Erythroblast (primary cell): ENCODE measurements at places on chromosomes 16 and 17.

- no peak for DNase-seq
These were observed 54.8 kb downstream of the CRISPLD2 start for GRCh38 chr16:84874553-84874952.

GRCh38 chr16:11179574-11179973, 76.4 kb downstream of the SOCS1 start:
- no peak for DNase-seq

- no peak for DNase-seq
These were observed 21.9 kb downstream of the ELAC2 start for GRCh38 chr17:12995896-12996295.

DNA sequence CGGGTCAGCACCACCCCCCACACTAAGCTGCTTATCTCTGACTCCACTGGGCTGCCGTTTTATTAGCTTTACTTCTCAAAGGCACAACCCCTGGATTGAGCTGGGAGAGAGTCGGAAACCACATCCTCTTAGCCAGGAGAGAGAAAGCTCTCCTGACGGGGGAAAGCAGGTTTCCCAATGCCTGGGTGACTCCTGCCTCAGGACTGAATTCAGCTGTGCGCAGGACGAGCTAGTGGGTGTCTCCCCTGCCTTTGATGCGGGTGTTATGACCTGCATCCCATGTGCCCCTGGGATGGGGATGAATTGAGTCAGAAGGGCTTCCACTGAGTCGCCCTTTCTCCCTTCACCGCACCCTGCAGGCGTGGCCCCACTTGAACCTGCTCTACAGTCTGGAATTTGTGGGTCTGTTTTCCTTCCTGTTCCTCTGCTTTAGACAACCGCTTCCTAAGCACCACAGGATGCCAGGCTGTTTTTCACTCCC, 819.2 kb upstream of the EEF2KMT start:
- no peak for DNase-seq

DNA sequence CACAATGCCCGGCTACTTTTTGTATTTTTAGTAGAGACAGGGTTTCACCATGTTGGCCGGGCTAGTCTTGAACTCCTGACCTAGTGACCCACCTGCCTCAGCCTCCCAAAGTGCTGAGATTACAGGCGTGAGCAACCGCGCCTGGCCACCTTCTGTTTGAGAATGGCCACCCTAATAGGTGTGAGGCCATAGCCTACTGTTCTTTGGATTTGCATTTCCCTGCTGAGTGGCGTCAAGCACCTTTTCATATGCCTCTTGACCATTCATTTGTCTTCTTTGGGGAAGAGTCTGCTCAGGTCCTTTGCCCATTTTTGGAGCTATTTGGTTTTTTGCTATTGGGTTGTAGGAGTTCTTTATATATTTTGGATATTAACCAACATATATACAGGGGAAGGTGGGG, 276.7 kb downstream of the PARN start:
- no peak for DNase-seq
